ENCODE measurements at places on chromosomes 13 and 19.

GRCh38 chr13:54879036-54879435, 1850.4 kb downstream of the OLFM4 start:
- no peak for DNase-seq

GRCh38 chr19:2970201-2970835, 7.0 kb upstream of the TLE6 start:
- no peak for DNase-seq

GRCh38 chr19:44572581-44572900, 40.8 kb upstream of the IGSF23 start:
- DNase-seq = no peak

- DNase-seq = no peak
Measured at GRCh38 chr19:38500450-38500849, 67.0 kb downstream of the RYR1 start.

DNA sequence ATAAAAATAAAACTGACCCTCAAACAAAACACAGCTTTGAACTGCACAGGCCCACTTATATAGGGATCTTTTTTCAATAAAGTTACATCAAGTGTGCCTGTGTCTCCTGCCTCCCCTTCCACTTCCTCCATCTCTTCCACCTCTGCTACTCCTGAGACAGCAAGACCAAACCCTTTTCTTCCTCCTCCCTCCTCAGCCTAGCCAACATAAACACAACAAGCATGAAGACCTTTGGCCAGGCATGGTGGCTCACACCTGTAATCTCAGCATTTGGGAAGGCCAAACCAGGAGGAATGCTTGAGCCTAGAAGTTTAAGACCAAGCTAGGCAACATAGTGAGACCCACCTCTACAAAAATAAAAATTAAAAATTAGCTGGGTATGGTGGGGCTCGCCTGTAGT, 72.6 kb downstream of the ELF1 start:
- DNase-seq = no peak

DNA sequence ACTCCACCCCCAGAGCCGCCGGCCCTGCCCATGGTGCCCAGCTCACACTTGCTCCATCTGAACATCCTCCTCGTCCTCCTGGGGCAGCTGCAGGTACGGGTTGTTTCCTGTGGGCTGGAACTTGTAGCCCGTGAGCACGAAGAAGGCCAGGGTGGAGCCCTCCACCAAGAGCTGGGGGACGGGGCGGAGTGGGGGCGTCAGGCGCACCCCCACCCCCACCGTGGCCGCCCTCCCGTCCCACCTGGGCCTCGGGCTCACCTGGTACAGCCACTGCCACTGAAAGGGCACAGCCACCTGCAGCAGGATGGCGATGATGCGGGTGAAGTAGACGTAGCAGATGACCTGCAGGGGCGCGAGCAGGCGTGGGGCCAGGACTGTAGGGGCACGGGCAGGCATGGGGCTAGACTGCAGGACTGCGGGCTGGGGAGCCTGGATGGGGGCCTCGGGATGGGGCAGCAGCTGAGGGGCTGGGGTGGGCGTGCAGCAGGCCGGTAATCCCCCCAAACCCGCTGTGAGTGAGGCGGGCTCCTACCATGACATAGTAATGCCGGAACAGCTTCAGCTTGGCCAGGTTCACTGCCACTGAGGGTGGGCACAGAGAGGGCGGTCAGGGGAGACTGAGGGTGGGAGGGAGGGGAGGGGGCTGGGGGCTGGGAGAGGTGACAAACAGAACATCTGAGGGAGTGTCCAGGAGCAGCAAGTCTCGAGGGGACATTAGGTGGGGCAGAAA, 6.3 kb downstream of the GPR108 start:
- no peak for DNase-seq

DNA sequence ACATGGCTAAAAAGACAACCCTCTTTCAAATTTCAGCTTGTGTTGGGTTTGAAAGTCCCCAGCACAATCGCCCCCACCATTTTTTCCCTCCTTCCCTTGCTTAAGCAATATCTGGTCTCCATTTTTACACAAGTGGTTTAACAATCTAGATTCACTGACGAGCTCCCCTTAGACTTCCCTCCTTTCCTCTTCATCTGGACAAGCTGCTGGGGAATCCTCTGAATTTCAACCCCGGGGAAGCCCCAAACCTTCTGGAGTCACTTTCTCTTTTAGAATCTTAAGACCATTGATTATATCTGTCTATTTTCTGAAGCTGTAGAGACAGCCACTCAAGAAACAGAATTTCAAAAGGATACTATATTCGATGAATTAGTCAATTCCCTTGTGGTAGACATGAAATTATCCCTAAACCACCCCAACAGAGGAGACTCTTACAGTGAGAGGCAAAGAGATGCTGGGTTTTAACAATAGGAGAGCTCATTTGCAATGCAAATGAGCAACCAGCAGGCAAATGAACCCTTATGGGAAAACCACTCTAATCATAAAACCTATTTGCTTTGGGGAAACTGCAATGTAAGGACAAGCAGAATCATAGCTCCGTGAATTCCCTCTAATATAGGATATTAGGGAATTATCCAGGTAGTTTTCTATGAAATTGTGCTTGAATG, 78.9 kb downstream of the TEX26 start:
- no peak for DNase-seq

DNA sequence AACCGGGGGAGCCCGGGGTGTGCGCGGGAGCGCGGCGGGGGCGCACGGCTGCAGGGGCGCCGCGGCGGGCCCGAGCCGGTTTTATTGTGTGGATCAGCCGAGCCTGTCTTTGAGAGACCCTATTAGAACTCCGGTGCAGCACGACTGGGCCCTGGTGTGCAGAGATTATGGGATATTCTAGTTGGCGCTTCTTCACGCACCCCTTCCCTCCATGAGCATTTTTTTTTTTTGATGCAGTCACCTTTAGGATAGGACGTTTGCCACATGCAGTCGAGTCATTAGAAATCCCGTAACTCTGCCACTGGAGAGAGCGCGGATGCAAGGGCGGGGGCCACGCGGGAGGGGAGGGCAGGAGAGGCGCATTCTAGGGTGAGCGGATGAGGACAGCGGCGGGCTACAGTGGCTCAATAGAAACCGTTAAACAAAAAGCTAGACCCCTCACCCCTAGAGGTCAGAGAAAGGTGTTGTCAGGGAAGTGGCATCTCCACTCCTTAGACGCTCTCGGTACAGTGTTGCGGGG, 3.7 kb downstream of the FGF9 start:
- DNase-seq = no peak

DNA sequence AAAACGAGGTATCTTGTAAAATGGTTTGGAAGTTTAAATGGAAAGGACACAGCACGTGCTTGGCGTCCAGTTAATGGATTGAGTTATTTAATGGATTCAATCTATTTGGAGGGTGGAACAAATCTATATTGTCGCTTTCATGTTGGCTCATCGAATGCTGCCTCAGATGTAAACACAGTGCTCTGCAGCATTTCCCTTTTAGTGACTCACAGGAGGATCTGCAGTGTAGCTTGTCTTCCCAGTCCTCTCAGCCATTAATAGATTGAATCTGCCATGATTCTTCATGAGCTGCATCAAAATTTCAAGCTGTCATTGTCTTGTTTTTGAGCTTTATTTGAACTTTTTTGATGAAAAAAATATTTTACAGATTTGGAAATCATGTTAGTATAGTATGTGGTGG, 44.7 kb downstream of the DHRS12 start:
- DNase-seq = no peak

DNA sequence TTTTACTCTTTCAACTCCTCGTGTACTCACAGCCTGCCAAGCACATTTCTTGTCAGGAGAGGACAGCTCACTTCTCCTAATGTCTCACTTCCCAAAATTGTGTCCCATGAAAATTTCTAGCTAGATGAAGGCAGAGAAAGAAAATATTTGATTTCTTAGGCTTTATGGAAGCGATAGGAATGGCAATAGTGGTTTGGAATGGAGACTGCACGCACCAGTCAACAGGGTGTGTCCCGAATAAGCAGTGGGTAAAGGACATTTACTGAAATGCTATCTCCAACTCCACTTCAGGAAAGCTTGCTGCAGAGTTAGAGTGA, 321 bp upstream of the ZNF222 start:
- no peak for DNase-seq

DNA sequence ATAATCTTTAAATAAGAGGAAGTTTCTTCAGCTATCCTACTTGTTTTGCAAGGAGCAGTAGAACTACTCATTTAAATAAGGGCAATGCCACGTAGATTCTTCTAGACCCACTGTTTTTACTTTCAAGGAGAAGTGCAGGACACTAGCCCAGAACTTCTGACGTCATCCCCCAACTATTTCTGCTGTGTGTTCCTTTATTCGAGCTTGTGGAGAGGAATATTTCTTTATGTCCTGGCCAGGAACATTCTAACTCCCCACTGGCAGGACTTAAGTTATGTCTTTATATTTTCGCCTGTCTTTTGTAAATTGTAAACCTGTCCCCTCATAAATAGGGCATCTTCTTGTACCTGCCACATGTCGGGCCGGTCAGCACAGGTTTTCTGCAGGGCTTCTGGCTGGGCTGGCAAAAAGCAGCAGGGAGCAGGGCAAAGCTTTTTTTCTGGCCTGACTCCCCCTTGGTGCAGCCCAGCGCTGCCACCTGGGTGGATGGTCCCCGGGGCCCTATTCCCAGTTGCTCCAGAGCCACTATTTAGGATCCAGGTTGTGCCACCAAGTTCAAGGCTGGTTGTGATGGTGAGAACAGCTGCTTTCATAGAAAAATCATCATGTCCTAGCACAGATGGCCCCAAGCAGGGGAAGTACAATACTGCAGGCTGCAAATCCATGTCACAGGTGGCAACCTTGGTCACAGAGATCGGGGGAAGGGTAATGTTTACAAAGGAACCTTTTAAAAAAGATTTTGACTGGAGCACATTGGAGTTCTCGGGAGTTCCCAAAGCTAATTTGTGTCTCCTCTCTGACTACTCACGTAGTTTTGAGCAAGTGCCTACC, 1.8 kb downstream of the MBNL2 start:
- DNase-seq = no peak
